Astrocyte of the hippocampus (primary cell): ENCODE measurements at places on chromosomes 1 and 21.

DNA sequence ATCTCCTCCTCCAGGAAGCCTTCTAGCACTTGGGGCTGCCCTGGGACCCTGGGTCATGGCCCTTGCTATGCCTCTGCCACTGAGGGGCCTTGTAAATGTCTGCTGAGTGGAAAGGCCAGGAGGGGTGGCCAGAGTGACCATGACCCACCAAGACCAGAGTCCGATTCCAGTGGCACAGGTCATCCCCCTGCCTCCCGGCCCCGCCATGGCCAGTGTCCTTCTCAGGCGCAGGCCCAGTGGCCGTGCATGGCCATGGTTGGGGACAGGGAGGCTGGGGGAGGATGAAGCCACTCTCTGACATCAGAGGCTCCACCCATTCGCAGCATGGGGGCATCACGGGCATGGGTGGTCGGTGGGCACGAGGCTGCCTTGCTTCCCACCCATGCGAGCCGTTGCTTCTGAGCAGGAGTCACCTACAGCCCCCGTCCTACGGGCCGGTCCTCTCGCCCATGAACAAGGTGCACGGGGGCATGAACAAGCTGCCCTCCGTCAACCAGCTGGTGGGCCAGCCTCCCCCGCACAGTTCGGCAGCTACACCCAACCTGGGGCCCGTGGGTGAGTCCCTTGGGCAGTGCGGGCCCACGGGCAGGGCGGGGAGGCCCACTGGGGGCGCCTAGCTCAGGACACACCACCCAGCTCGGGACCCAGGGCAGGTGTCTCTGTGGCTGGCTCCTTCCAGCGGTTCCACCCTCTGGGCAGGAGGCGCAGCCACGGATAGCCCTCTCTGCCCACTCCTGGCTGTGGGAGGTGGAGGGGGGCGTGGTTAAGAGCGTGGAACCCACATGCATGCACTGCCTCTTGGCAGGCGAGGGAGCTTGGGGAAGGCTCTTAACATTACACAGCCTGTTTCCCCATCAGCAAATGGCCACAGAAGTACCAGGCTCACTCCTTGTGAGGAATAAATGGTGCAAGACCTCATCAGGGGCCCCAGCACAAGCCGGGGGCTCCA lies 22.4 kb upstream of the CCDC27 start:
- no peak for DNase-seq

DNA sequence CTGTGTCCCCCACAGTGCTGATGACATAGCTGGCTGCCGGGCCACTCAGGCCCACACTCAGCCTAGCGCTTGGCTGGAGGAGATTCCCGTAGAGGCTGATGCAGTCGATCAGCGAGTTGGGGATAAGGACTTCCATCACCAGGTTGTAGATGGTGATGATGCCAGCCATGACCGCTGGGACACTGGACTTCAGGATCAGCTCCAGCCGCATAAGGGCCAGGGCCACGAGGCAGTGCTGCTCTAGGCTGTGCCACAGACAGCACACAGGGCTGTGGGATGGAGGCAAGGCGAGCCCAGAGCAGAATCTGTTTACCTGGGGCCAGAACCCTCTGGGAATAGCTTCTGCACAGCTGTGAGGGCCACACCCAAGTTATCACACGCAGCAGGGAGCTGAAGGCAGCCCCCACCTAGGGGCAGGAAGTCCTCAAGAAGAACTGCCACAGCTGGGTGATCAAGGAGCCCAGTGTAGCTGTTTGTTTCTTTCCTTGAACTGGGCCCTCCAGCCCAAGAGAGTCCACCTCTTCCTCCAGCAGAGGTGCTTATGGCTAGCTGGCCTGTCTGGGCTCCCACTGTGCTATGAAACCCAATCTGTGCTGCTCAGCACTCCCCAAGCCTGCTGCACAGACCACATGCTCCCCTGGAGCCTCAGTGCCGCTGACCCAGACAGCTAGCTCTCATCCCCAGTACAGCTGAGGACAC lies 6.2 kb downstream of the SLC2A1 start:
- peak; percentile 34 for DNase-seq

DNA sequence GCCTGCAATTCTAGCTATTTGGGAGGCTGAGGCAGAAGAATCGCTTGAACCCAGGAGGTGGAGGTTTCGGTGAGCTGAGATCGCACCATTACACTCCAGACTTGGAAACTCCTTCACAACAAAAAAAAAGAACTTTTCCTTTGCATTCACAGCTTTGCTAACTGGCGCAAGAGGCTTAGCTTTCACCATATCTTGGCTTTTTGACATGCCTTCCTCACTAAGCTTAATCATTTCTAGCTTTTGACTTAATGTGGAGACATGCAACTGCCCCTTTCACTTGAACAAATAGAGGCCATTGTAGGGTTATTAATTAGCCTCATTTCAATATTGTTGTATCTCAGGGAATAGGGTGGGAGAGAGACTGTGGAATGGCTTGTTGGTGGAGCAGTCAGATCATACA lies 8.7 kb downstream of the KPNA6 start:
- no peak for DNase-seq

GRCh38 chr1:107794571-107794970 lies 170.4 kb downstream of the VAV3 start:
- peak; percentile 22 for DNase-seq

DNA sequence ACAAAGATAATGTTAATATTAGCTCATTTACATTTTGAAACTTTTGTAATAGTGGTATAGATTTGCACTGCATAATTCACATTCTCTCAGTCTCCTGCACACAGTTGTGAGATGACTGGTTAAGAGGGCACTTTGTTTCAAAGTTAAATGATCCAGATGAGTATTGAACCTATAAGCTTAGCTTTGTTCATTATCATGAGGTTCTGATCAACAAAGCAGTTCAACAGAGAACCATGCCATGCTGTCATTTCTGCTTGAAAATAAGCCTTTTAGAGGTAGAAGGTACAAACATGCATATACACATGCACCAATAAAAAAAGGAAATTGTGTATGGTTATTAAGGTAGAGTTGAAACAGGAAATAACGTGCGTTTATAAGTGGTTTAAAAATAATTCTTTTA lies 4.8 kb downstream of the RAP1A start:
- DNase-seq = no peak

DNA sequence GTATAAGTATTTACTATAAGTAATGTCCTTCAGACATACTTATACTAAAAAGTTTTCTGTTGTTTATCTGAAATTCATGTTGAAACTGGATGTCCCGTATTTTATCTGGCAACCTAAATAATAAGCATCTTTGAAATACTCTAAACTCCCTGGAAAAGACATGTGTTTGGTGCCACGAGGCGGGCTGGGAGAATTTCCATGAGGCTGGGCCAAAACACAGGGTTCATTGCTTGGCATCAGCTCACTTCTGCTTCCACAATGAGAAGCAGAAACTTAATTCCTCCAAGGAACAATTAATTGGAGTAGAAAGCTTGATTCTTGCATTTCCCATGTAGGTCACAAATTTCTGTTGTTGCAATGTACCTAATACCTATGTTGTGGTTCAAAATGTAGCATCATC lies 110.2 kb downstream of the PSMG1 start:
- peak; percentile 72 for DNase-seq

DNA sequence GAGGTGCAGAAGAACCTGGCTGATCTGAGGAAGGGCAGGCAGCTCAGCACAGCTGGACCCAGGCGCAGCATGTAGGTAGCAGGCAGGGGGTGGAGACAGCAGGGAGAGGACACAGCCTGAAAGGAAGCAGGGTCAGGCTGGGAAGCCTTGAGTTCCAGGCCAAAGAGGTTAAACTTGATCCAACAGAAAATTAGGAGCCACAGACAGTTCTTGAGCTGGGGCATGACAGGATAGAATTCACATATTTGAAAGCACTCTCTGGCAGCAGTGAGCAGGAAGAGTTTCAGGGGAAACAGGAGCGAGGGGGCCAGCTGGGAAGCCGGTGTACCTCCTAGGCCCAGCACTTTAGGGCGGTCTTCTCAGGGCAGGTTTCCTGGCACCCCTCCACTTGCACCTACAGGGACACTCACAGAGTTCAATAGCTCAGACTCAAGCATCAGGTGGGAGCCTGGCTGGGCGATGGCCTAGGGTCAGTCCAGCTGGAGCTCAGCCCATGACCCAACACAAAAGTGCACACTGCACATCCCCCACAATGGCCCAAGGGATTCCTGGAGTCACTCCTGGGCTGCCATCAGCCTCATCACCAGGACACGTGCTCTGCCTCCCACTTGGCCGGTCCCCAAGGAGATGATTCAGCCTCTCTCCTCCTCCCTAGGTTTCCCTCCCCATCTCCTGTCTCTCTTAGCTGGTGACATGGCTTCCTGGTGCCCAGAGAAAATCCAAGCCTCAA lies 22.7 kb downstream of the MATN1 start:
- peak; percentile 72 for DNase-seq

DNA sequence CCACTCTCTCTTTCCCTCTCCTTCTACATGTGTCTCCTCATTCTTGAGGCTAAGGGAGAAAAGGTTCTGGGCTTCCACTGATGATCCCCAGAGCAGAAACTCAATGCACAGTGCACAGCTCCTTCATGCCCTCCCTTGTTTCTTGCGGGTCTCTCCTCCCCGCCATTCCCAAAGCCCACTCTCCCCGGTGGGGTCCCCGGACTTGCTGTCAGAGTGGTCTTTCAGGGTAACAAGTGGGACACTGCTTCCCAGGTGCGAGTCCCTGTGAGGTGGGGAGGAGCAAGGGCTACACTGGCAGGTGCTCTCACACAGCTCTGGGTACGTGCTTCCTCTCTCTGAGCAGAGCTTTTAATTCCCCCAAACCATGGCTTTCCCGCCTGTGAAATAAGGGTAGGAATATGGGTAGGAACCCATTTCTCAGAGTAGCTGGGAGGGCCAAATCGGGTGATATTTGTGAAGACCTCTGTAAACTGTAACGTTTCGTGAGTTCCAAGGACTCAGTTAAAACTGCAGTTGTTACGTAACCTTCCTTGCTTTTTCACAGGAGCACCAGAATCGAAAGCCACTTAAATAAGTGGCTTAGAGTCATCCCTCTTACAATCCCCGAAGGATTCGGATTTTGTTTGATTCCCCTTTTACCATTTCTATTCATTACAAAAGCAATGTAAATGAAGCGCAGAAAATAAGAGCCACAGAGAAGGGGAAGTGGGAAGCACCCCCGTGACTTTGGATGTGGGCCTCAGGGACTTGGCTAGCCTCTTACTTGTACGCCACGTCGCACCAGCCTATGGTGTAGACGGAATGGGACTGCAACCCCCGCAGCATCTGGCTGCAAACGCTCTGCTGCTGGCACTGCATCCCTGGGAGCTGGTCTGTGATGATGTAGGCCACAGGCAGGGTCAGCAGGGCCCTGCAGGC lies 6.2 kb downstream of the PGLYRP3 start:
- no peak for DNase-seq

DNA sequence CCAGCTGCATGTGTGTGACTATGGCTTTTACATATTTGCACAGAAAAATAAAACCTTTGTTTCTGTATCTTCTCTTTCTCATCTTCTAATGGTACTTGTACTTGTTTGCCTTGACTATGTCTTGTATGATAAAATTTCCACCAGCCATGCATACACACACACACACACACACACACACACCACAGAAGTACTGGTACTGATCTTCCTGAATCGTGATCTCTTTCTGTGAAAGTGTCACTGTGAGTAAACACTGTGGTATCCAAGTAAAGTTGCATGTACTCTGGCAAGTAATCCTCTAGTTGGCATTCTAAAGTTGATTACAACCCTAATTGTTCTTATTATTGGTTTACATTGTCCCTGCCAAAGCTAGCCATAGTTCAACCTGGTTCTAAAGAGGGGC lies 176.7 kb downstream of the CRB1 start:
- peak; percentile 44 for DNase-seq

DNA sequence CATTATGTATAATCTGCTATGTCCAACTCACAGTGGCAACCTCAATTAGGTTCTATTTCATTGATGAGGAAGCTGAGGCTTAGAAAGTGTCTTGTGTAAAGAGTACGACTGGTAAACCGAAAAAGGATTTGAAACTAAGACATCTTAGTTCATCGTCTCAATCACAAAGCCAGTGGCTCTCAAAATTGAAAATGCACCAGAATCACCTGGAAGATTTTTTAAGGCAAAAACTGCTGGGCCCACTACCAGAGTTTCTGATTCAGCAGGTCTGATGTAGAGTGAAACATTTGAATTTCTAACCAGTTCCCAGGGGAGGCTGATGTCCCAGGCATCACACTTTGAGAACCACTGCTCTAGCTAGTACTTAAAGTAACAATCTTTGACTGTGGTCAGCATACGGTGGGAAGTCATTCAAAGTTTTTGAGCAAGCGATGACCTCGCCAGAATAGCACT lies 5.2 kb upstream of the LRRC53 start:
- peak; percentile 48 for DNase-seq

DNA sequence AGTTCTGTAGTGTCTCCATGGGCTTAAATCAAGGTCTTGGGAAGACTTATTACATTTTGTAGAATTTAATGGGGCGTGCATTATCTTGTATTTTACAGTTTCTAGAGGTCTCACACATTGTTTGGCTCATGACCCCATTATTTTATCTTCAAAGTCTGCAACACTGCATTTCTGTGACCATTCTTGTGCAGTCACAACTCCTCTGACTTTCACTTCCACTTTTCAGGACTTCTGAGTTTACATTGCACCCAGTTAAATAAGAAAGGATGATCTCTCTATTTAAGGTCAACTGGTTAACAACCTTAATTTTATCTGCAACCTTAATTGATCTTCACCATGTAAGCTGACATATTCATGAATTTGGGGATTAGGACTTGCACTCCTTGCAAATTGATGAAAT lies 1186.6 kb downstream of the MRPL39 start:
- no peak for DNase-seq

GRCh38 chr1:24803220-24803619 lies 58.0 kb downstream of the CLIC4 start:
- DNase-seq = no peak

DNA sequence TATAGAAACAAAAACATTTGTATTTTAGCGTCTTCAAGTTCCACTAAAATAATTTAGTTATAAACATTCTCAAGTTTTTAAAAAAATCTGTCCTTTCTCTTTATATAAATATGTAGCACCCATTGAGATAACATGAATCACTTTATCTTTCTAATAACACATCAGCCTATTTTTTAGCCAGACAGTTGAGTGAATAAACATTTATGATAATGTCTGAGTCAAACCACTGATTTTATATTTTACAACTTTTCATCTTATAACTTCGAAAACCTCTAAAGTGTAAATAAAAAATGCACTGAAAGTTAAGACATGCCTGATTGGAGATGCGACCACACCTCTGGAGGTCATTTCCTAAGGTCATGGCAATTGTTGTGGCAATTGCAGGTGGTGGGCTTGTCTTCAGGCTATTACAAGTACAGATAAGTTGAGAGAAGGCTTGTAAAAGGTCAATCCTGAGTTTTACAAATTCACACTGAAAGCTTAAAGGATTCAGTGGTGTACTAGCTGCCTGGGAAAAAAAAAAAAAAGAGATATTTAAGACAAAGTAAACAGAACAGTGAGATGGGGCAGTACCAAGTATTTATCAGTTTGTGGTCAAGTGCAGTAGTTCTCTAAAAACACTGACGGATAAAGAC lies 67.0 kb downstream of the INTS7 start:
- no peak for DNase-seq

DNA sequence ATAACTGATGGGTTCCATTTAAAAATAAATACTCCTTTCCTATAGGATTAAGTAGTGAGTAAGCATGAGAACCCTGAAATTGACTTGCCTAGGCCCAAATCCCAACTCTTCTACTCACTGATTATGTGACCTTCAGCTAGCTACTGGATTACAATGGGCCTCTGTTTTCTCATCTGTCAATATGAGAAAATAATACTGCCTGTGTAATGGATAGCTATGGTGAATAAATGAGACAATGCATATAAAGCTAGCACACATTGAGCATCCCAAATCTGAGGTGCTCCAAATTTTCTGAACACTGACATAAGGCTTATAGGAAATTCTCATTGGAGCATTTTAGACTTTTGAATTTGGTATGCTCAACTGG lies 5.3 kb upstream of the LRRC8C start:
- no peak for DNase-seq
